ENCODE measurements at places on chromosomes 12 and 14.

GRCh38 chr14:97931273-97931672, 1134.1 kb downstream of the VRK1 start:
- DNase-seq: no peak

GRCh38 chr14:26400373-26400772, 197.5 kb downstream of the NOVA1 start:
- DNase-seq: no peak

- DNase-seq: no peak
Measured at GRCh38 chr14:79598339-79598738, 613.0 kb downstream of the DIO2 start.

DNA sequence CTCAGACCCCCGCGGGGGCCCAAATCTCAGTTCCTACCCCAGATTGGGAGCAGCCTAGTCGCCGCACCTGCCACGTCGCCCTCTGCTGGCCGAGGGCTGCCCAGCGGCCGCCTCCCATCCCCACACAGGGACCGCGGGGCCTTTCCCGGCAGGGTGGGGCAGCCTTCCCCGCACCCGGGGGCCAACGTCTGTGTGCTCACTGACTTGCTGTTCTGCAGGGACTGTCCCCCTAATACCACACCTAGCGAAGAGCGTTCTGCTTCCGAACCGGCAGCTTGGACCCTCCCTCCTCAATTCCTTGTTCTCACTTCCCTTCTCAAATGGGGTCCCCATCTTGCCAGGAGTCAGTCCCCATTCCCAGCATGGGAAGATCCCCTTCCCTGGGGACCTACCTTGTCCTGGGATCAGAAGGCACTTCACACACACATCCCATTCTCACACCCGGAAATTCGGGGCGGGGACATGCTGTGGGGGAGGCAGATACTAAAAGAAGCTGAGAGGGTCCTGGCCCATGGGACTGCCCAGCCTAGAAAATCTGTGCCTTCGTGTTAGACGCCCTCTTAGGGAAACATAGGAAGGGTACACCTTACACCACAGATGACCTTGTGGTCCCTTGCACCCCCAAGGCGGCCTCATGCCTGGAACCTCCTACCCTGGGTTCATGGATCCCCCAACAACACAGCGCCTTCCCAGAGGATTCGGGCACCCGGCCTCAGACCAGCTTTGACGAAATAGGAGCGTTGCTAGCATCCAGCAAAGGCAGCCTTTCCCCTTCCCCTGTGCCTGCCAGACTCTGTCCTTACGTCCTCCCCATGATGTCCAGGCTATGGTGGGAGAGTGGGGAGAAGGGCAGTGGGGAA, 16.4 kb downstream of the ACVRL1 start:
- no peak for DNase-seq

GRCh38 chr12:62732861-62733427, 202.0 kb downstream of the PPM1H start:
- no peak for DNase-seq
